Putamen (tissue), 1 donor: ENCODE measurements at places on chromosomes 5 and 9.

- no peak for DNase-seq
These were observed 21.1 kb downstream of the SPARC start for GRCh38 chr5:151665613-151666012.

DNA sequence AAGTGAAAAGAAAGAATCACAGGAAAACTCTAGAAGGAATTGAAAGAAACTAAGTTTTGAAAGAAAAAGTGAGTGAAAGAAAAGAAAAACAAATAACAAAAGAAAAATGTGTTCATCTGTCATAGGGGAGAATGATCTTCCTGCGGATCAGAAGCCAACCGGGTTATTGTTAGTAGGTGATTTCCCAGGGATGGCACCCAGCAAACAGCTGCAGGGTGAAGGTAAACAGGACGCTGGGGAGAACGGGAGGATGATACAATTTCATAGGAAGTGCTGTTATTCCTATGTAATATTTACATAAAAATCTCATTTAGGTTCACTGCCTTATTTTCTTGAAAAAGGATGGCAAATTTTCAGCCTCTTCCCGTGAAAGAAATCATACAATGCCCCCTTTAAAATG lies 72.4 kb upstream of the LHFPL2 start:
- DNase-seq, result no peak

DNA sequence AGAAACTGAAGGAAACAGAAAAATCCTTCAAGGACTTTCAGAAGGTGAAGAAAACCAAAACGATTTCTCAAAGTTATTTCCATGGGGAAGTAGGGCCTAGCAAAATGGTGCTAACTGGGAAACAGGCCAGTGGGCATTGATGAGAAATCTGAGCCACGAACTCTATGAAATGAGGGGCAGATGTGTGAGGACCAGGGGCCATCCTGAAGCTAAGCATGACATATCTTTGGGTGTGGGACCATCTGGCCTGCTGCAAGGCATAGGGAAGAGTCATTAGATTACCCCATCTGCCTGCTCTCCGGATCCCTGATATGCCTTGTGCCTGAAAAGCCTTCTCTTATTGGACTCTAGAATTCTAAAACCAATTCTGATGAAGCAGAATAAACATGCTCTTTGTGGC lies 143.8 kb downstream of the PALM2AKAP2 start:
- DNase-seq, result no peak

GRCh38 chr5:68680366-68680765 lies 413.4 kb upstream of the SLC30A5 start:
- DNase-seq, result no peak

- peak; percentile 30 for DNase-seq
These were observed 222.5 kb upstream of the IL12B start for GRCh38 chr5:159552751-159553150.

GRCh38 chr9:5587024-5587423 lies 41.9 kb upstream of the RIC1 start:
- no peak for DNase-seq

- peak; percentile 34 for DNase-seq
These were observed 69.8 kb downstream of the ICE1 start for GRCh38 chr5:5492087-5492933.

DNA sequence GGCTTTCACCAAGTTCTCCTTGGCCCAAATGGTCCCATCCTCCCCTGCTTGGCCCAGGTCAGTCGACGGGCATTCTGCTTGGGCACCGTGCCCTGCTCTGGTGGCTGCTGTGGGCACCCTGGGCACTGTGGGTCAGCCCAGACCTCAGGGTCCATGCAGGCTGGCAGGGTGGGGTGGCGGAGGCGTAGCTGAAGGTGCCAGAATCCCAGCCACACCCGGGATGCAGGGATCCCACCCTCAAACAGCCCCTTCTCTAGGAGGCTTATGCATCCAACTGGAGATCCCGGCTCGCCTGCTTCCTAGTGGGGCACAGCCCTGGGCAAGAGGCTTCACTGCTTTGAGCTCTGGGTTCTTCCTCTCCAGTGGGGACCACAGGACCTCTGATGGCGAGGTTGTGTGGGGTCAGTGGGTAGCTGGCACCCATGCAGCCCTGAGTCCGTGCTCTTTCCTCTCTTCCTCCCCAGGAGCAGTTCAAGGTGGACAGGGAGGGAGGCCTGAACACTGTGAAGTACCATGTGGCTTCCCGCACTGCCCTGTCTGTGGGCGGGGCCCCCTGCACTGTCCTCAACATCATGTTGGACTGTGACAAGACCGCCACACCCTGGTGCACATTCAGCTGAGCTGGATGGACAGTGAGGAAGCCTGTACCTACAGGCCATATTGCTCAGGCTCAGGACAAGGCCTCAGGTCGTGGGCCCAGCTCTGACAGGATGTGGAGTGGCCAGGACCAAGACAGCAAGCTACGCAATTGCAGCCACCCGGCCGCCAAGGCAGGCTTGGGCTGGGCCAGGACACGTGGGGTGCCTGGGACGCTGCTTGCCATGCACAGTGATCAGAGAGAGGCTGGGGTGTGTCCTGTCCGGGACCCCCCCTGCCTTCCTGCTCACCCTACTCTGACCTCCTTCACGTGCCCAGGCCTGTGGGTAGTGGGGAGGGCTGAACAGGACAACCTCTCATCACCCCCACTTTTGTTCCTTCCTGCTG lies 9.4 kb downstream of the B4GALT7 start:
- DNase-seq, result no peak

- DNase-seq, result no peak
These were observed 8.2 kb downstream of the GPSM1 start for GRCh38 chr9:136335296-136336155.

DNA sequence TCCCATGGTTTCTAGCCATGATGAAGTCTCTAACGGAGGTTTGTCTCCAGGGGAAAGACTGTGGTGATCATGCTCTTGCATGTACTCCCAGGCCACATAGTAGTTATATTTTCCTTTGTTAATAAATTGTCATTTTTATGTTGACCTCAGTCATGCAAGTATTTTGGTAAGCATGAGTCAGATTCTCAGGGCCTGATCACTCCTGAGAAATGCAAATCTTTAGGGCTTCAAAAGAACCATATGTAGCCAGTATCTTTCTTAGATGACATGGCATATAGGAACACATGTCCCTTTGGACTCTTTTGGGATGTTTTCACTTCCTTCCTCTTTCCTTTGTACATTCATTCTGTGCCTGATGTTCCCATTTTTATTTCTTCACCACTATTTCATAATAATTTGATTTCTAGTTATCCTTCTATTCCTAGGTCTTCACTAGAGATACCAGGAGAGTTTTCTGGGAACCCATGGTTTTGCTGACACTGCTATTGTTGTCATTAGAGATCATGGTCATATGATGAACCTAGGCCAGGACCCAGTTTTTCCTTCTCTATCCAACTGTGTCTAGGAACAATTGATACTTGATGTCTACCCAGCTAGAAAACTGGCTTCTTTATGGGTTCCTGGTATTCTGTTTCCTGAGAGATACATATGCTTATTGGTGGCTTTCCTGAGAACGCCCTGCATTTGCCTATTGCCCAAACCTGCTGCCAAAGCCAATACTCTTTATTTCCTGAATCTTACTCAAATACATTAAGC lies 248.1 kb upstream of the NREP start:
- no peak for DNase-seq

- DNase-seq, result no peak
These were observed 60.0 kb downstream of the TMOD1 start for GRCh38 chr9:97561501-97561900.

GRCh38 chr9:18791074-18791473 lies 241.9 kb downstream of the SAXO1 start:
- no peak for DNase-seq

DNA sequence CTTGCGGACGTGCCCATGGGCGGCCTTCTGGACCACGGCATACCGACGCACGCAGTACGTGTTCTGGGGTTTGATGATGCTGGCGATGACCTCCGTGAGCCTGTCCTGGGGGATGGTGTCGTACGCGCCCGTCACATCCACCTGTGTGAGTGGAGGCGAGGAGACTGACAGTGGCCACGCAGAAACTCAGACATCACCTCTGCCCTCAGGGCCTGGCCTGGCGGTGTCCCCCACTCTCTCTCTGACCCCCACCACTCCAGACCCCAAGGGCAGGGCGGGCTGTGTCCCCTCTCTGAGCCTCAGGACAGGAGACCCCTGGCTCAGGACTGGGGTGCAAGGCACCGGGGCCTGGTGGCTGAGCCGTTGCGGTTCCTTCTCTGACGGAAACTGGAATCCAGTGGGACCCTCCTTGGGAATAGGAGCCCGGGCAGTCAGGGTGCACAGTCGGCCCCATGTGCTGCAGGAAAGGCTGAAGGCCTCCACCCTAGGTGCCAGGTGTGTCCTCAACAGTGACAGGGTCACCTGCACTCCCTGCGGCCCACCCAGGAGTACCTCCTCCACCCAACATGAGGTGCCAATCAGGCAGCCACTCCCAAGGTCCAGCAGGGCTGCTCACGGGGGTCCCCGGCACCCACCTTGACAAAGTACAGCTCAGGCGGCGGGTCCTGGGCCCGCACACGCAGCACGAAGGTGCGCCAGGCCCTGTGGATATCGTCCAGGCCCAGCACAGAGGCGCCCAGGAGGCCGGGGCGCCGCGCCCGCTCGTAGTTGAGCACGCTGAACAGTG lies 16.0 kb downstream of the TERT start:
- DNase-seq, result no peak

- no peak for DNase-seq
These were observed 148.5 kb downstream of the KIAA0825 start for GRCh38 chr5:94469894-94470329.

GRCh38 chr9:121222524-121223171 lies 21.0 kb upstream of the RAB14 start:
- peak; percentile 60 for DNase-seq

DNA sequence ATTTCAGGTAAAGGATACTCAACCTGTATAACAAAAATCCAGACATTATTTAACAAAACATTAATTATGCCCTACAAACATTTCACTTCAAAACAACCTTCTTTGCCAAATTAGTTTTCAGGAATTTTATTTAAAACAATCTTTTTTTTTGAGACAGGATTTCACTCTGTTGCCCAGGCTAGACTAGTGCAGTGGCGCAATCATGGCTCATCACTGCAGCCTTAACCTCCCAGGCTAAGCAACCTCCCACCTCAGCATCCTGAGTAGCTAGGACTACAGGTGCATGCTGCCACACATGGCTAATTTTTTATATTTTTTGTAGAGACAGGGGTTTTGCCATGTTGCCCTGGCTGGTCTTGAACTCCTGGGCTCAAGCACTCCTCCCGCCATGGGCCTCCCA lies 3.9 kb downstream of the FNIP1 start:
- DNase-seq, result no peak

DNA sequence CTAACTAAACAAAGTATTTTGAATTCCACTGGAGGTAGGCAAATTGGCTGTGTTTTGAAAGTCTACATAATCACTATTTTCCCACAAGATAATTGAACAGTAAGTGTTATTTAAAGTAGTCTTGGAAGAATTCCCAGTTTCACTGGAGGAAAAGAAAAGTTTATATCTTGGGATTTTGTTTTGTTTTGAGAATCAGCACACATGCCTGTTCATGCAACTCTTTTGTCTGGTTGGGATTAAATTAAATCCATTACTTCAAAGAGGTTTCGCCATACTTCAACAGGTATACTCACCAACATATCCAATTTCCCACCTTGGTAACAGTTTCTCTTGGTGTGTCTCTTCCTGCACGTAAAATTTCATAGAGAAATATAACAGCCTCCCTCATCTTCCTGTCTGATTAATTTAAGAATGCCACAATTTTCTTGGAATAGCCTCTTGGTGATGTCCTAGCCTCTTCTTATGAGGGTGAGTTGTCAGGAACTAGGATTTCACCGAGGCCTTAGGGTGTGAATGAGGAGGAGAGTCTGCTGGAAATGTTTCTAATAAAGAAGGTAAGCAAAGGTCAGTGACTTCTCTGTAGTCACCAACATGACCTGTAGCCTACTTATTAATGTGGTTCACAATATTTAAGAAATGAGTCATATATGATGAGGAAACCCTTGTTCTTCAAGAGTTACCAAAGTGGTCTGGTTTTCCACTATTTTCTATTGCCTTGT lies 48.1 kb downstream of the ITGA2 start:
- DNase-seq, result no peak

DNA sequence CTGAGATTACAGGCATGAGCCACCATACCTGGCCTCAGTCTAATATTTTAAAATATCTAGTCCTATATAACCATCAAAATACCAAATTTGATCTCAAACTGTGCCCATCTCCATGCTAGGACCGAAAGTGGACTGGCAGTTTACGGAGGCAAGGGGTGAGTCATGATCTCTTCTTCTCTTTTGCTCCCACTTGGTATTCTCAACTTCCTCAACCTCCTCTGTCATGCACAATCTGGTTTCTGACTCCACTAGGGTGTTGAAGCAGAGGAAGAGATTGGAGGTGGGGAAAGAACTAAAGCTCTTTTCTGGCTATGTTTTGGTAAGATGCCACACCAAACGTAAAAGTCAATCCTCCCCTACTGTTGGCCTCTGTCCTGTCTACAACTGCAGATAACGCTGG lies 55.9 kb upstream of the CEMIP2 start:
- DNase-seq, result no peak

DNA sequence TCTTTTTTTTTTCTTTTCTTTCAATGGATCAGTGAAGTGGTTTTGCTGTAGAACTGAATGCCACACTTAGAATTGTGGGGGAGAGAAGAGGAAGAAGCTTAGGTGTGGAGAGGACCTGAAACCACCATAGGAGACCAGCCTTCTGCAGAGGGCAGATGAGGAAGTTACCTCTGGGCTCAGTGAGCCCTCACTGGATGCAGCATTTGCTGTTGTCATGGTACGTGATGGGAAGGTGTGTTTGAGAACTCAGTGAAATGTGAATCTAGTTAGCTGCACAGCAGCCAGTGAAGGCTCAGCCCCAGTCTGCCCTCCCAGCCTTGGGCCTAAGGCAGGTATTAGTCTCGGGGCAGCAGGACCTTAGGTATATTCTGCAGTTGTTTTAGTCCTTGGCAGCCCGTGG lies 17.5 kb downstream of the CYFIP2 start:
- DNase-seq, result no peak

GRCh38 chr5:9354336-9355081 lies 191.4 kb downstream of the SEMA5A start:
- DNase-seq, result no peak

- no peak for DNase-seq
These were observed 251.1 kb upstream of the PPP1R2B start for GRCh38 chr5:156598964-156599363.

DNA sequence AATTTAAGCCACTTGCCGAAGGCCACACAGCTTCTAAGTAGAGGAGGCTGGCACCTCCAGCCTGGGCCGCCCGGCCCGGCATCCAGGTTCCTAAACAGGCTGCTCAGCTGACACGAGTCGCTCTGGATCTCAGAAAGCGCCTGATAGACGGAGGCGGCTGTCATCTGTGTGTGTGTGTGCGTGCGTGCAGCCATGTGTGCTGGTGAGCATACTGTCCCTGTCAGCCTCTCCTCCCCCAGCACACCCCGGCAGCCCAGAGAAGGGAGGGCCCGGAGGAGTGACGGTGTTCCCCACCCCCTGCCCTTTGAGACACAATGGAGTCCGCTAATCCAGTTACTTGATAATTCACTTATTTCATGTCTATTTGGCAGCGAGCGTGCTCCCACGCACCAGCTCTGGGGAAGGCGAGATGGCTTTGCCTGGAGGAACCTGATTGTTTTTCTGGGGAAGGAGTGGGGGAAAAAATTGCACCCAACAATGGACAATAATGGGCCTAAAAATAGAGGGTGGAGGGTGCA lies 20.0 kb downstream of the NTNG2 start:
- peak; percentile 82 for DNase-seq
